Urinary bladder (tissue), 4 donors: ENCODE measurements at places on chromosomes 3 and 15. TPM values are rescaled to one million over a fixed set of nuclear protein-coding genes. Genes with fewer than 3 reads are reported as not detected.

DNA sequence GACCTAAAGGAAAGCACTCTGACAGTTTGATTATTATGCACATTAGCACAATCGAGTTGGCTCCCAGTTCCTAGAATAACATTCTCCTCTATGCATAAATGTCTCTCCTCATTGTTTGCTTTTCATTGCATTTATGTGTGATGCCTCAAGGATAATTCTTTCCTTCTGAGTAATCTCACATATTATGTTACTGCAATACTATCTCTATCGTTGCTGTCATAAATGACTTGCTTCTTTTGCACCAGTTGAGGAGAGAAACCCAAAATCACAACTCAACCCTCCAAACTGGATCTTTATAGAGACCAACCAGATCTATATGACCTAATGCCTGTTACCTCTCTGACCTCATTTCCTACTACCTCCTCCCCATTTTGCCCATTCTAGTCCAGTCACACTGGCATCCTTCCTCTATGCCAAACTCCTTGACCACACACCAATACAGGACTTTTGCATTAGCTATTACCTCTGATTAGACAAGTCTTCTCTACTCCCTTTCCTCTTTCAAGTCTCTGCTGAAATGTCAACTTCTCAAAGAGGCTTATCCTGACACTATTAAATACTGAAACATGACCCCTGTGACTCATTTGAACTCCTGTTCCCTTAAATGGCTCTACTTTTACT lies 1026.0 kb downstream of the TUSC7 start:
- peak; percentile 17 for DNase-seq

SNTN gene
- polyA plus RNA-seq, result not detected

- no peak for DNase-seq
Observed at GRCh38 chr15:72236381-72237003, 5.5 kb upstream of the PKM start.

DNA sequence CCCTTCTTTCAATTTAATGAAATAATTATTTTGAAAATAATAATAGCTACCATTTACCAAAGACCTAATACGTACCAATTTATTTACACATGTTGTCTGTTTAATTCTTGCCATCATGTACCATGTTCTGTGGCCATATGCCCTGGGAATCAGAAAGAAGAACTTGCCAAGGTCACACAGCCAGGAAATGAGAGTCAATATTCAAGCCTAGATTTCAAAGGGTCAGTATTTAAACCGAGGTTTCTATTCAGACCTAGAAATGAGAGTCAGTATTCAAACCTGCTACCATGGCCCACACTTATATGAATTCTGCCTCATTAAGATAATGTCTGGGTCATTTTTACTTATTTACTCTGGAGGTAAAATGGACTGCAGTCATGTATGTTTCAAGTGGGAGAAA lies 103.6 kb upstream of the TBL1XR1 start:
- no peak for DNase-seq

TRMT10C gene
- 20.4 TPM for polyA plus RNA-seq

ANKUB1 gene
- polyA plus RNA-seq, result not detected

GRCh38 chr3:170163956-170164645 lies 17.4 kb downstream of the PHC3 start:
- DNase-seq, result no peak

DNA sequence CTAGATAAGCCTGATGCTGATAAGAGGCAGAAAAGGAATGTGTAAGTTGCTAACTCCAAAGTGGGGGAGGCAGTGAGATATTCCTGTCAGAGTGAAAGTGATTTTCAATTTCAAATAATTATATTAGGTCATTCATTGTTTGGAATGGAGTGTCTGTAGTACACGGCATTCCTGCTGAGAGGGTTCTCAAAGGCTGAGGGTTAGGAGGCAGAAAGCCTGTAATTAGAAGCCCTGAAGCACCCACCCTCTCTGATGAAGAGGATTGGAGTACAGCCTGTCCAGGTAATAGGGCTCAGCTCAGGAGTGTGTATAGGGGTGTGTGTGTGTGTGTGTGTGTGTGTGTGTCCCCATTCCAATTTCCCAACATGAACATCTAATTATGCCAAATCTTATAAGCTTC lies 486.8 kb downstream of the MAGI1 start:
- no peak for DNase-seq

- no peak for DNase-seq
Observed at GRCh38 chr3:194824100-194824499, 138.4 kb downstream of the FAM43A start.

GRCh38 chr3:112500621-112501020 lies 1.3 kb upstream of the BTLA start:
- no peak for DNase-seq

- no peak for DNase-seq
Observed at GRCh38 chr3:171847133-171847532, 4.0 kb downstream of the TMEM212 start.

- DNase-seq, result no peak
Observed at GRCh38 chr3:10932596-10932995, 60.0 kb upstream of the SLC6A1 start.

DNA sequence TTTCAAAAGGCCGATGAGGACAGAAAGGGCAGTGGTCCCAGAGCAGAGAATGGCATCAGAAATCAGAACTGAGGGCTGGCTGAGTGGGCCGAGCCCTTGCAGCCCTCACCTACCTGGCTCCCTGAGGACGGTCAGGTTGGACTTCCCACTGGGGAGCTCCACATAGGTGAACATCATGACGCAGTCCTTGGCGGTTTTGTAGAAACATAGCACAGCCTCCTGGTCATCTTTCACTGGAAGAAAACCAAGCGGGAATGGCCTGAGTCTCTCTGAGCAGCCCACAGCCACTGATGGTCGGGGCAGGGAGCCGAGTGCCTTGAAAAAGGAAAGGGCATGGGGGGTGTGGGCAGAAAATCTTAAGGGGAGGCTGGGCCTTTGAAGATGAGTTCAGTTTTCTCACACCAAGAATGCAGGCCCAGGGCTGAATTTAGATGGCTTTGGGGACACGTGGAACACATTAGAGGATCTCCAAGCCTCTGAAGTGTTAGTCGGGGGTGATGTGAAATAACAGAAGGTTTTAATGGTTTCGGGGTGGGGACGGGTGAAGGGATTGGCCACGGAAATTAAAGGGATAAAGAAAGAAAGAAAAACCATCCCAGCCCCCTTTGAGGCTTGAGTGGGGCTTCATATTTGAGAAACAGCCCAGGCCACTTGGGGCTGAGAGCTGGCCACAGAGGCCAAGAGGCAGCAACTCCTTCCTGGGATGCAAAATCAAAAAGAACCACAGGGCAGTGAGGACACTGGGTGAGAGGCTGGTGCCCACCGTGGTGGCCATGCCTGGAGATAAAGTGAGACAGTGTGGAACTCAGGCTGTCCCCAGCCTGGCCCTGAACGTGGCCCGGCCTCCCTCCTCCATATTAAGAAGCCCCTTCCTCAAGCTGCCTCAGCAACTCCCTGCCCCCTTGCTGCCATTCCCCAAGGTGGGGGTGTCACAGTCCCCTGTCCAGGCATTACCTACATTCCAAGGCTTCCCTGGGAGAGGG lies 36.2 kb downstream of the UMPS start:
- no peak for DNase-seq

DNA sequence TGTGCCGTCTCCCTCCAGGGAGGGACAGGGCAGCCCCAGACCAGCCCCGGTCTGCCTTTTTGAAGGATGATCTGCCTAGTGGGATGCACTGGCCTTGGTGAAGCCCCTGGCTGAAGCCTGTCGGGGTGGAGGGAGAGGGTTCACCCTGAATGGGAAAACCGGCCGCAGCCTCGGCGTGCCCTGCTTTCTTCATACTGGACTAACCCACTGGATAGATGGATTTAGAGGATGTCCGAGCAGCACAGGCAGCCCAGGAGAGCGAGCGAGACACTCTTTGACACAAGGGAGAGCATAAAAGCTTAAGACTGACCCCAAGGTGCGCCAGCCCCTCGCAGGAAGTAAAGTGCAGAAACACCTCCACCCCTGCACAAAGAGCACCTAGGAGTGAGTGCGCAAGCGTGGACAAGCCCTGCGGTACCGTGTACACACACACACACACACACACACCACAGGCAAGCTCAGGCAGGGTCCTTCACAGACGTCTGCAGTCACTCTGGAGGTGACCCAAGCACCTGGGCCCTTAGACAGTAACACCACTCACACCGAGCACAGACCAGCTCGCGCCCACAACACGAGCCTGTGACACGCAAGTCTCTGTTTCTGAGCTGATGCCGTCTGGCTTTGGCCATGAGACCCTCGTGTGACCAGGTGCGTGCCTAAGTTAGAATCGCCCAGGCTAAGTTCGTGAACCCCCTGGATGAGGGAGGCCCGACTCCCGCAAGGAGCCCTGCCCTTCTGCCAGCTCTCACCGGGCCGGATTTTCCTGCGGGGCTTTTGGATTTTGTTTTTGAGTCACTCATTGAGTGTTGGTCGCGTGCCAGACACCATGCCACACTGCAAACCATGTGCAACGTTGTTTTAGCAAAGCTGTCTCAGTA lies 11.3 kb downstream of the SEMA4B start:
- DNase-seq, result no peak

SERPINI1 gene
- polyA plus RNA-seq, result 8.9 TPM

DNA sequence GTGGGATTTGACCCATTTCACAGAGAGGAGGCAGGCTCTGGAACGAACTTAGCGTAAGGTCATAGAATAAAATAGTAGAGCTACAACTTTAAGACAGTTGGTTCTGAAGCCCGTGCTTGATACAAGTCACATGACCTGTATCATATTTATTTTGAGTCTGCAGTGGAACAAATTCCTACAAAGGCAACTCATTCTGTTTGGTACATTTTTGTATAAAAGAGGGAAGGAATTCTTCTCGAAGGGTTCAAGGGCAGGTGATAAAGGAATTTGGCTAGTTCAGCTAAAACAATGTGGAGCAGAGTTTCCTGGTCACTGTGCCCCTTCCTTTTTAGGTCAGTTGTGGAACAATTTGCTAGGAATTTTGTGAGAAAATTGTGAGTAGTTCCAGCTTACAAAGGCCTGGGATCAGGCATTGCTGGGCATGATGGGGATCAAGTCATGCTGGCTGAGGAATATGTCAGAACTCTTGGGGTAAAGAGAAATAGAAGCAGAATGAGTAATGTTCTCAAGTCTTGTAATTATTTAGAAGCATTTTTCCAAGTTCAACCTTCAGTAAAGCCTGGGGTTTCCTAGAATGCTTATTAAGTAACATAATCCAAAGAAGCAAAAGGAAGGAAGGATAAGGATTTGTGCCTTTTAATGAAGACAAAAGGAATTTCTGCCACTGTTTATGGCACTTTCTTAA lies 19.1 kb downstream of the USP3 start:
- DNase-seq, result no peak

- DNase-seq, result no peak
Observed at GRCh38 chr3:136194409-136195257, 1.5 kb downstream of the MSL2 start.

DNA sequence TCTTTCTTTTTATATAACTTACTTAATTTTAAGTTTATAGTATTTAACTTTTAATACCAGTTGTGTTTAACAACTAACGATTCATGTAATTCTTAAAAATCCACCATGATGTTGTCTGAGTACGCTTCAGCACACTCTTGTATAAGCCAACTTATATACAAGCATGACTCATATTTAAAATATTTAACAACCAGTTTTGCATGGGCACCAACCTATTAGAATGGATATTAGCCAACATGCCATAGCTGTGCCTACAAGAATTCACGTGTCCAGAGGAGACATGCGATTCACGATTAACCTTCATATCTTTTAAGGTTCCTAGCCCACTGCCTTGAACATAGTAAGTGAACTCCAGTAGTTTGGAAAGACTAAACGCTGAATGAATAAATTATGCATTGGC lies 1023.2 kb downstream of the TBL1XR1 start:
- no peak for DNase-seq

DNA sequence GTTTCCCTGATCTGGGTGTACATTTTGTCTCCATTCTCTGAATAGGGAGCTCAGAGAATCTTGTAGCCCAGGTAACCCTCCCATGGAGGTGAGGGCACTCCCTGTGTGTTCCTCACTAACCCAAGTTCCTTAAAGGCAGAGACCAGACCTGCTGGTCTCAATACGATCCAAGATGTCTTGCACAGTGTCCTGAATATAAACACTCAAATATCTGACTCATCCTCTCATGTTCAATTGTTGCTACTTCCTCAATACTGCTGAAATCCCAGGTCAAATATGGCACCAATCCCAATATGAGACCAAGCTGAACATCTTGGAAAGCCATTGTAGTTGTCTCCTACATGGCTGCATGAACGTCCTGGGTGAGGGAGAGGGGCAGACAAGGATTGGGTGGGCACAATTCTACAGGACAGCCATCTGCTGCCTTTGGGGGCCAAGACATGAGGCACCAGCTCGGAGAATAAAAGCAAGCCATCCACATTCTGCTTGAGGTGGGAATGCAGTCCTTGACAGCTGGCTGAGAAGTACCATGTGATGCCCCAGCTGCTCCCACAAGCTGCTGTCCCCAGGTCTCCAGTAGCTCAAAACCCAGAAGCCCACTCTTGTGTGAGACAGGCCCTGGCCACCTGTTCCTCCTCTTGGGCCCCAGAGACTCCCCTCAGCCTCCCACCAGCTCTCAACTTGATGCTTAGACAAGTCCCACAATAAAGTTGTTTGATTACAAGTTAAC lies 18.2 kb downstream of the TBC1D2B start:
- no peak for DNase-seq

DNA sequence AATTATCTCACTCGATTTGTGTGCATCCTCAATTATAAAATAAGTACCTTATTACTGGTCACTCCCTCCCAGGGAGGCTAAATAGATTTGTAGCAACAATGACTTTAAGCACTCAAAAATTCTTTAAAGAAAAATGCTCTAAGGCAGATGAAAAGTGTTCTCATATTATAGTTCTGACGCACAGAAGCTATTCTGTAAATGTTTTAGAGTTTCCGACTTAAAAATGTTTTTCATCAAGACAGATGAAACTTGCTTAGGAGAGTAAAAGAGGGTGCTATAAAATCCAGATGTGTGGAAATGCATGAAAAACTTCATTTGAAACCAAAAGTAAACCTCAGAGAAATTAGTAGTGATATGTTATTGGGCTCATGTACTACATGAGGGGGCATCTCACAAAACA lies 398.4 kb upstream of the KCNMB2 start:
- no peak for DNase-seq

- DNase-seq, result no peak
Observed at GRCh38 chr3:76377074-76377473, 591.7 kb upstream of the ZNF717 start.
